ENCODE measurements at places on chromosomes 6 and 20.

- peak overlapping the region; percentile 32 for H3K27ac ChIP-seq
- peaks cover 50% of the 10 kb centered on the region for H3K4me1 ChIP-seq
- H3K36me3 ChIP-seq, result no peaks in the 10 kb centered on the region
- no peak for DNase-seq
- no peak overlapping the region for H3K4me3 ChIP-seq
- H3K27me3 ChIP-seq, result no peaks in the 10 kb centered on the region
These were observed 79.5 kb downstream of the SESN1 start for GRCh38 chr6:109015176-109015575.

DNA sequence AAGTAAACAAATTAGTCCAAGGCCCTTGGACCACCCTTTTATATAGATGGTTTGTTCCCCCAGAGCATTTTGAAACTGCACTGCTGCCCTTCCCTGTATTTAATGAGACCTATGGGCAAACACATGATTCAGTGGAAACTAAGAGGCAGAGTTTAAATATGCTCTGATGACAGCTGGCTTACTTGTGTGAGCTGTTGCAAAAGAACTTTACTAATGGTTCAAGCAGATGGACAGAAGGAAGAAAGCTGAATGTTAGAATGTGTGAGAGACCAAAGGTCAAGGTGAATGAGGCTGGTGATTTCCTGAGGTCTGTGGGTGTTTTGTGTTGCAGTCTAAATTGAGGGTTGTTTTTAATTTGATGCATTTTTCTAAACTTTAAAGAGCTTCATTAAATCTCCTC is 123.0 kb upstream of the CEP162 start:
- no peak for DNase-seq
- no peaks in the 10 kb centered on the region for H3K4me1 ChIP-seq
- no peak overlapping the region for H3K4me3 ChIP-seq
- no peaks in the 10 kb centered on the region for H3K36me3 ChIP-seq

- H3K36me3 ChIP-seq, result peaks cover 5% of the 10 kb centered on the region
- H3K4me3 ChIP-seq, result peak overlapping the region; percentile 93
- H3K27me3 ChIP-seq, result no peaks in the 10 kb centered on the region
- H3K4me1 ChIP-seq, result peaks cover 42% of the 10 kb centered on the region
- DNase-seq, result no peak
These were observed 1.1 kb downstream of the HSF2 start for GRCh38 chr6:122400462-122401089.

- no peaks in the 10 kb centered on the region for H3K27me3 ChIP-seq
- H3K27ac ChIP-seq, result no peak overlapping the region
- no peak for DNase-seq
- no peak overlapping the region for H3K4me3 ChIP-seq
These were observed 88.7 kb downstream of the ZHX3 start for GRCh38 chr20:41228858-41229257.

DNA sequence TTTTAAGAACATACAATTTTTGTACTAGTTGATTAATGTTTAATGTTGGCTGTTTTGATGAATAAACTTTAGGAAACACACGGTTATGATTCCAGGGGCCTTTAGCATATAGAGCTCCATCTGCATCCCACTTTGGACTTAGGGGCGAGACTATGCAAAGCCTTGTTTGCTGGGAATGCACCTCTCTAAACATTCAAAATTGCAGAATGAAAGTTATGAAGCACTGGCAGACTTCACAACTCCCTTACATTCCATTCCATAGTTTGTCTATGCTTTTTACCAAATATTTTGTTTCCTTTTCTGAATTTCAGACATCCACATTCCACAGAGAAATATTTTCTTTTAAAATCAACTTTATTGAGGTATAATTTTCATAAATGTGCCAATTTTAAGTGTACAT is 10.3 kb upstream of the TCP11 start:
- no peak overlapping the region for H3K27ac ChIP-seq
- peaks cover 1% of the 10 kb centered on the region for H3K27me3 ChIP-seq
- no peak overlapping the region for H3K4me3 ChIP-seq
- no peaks in the 10 kb centered on the region for H3K36me3 ChIP-seq

GRCh38 chr6:34246249-34246562 is 2.6 kb downstream of the SMIM29 start:
- H3K27me3 ChIP-seq, result no peaks in the 10 kb centered on the region
- H3K4me1 ChIP-seq, result peaks cover 65% of the 10 kb centered on the region
- H3K27ac ChIP-seq, result peak overlapping the region; percentile 97
- peaks cover 41% of the 10 kb centered on the region for H3K36me3 ChIP-seq
- H3K4me3 ChIP-seq, result no peak overlapping the region

Data from activated CD8-positive, alpha-beta T cell treated with anti-CD3 and anti-CD28 coated beads for 36 hours (primary cell).